Caki2 (cell line): ENCODE measurements at places on chromosomes 2 and 18.

- DNase-seq = no peak
These were observed 13.3 kb upstream of the TCF7L1 start for GRCh38 chr2:85119900-85120299.

GRCh38 chr2:99841749-99842148, 300.6 kb downstream of the AFF3 start:
- DNase-seq = peak; percentile 52

- no peak for DNase-seq
These were observed 50.0 kb downstream of the TMEM163 start for GRCh38 chr2:134668821-134669220.

DNA sequence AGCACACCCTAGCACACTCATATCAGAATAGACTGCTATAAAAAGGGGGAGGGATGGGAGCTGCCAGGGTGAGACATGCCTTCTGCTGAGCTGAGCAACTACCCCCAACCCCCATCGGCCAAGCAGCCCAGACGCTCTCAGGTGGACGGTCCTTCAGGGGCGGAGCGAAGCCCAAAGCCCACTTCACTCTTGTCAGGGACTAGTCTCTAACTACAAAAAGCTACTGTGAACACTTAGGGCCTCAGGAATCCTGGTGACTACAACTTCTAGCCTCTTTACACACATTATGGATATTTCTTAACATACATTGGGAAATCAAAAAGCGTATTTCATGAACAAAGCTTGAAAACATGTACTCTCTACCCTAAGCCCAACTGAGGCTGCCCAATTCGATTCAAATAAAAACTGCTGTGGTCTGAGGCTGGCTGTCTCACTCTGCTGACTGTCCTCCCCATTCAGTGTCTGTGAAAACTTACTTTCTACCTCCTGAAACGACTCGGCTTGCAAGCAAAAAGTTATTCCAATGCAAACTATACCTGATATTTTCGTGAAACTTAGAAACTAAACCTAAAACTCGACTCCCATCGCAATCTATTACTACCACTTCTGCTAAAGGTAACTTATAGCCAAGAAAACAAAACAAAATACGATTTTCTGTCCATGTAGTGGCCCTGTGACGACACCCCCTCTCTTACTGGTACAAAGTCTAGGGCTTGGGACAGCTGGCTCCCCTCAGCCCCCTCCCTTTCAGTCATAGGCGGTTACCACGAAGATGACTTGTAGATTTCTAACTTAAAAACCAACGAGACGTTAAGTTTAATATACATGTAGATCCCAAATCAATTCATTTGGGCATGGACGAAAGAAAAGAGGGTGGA, 1.2 kb downstream of the SERTAD2 start:
- peak; percentile 33 for DNase-seq

- no peak for DNase-seq
These were observed 118.2 kb downstream of the CLIP4 start for GRCh38 chr2:29233428-29233827.
